ENCODE measurements at places on chromosomes 4 and X.

DNA sequence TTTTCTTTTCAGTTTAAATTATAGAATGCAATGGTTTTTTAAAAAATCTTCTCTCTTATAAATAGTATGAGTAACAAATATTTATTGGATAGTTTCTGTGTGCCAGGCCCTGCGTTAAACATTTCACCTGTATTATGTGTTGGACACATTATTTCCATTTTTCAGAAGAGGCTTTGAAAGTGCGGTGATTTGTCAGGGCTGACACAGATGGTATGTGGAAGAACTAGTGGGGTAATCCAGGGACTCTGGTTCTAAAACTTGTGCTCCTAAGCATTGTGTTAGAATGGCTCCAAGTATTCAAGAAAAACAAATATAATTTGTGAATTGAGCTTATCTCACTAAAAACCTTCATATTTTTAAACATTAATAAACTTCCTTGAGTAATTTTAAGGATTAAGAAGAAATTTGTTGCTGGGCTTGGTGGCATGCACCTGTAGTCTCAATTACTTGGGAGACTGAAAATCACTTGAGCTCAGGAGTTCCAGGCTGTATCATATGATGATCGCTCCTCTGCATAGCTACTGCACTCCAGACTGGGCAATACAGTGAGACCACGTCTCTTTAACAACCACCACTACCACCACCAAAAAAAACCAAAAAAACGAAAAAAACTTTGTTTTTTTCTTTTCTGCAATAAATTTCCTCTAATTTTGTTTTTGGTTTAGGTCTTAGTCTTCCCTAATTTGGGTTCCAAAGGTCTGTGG is 40.0 kb downstream of the RAPGEF2 start:
- DNase-seq, result no peak

DNA sequence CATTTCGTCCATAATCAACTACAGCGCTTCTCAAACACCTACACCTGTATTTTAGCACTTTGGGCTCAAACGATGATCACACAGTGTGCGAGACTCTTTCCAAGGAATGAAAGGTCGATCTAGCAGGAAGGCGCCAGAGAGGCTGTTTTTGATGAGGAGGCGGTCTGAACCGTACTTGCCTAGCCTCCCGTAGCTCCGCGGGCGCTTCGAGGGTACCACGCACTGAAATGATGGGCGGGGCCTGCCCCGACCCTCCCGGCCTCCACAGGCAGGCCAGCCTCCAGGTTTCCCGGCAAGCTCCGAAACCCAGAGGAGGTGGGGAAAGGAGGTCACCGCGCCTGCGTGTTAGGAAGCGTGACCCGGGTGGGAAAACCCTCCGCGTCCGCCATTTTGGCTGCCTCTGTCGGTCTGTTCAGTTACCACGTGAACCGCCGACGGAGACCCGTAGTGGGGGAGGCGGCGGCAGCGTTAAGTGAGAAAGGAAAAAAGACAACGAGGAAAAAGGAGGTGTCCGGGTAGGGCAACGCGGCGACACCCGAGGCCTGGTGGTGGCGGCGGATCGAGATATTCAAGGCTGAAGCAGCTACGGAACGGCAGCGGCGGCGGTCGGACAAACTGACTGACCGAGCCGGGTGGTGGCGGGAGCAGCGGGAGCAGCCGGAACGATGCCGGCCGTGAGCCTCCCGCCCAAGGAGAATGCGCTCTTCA is at the start of gene NAA15:
NAA15 (plus strand) TSS at position 393 of the 708 bp plus-strand sequence; CDS start at position 666, 273 bp downstream.
- peak; percentile 95 for DNase-seq

DNA sequence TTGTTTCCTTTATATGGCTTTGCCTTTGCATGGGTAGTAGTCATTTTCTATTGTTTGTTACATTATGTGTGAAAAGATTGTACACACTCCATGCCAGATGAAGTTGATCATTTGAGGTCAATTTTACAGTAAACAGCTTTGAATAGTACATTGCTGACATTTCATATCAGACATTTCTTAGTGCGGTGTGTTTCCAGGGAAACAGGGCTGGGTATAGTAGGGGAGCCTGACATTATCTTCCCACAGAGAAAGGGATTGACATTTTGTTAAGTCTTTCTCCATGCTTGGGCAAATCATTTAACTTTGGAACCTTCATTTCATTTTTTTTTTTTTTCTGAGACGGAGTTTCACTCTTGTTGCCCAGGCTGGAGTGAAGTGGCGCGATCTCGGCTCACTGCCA is 5.0 kb downstream of the FUNDC2 start:
- DNase-seq, result no peak

DNA sequence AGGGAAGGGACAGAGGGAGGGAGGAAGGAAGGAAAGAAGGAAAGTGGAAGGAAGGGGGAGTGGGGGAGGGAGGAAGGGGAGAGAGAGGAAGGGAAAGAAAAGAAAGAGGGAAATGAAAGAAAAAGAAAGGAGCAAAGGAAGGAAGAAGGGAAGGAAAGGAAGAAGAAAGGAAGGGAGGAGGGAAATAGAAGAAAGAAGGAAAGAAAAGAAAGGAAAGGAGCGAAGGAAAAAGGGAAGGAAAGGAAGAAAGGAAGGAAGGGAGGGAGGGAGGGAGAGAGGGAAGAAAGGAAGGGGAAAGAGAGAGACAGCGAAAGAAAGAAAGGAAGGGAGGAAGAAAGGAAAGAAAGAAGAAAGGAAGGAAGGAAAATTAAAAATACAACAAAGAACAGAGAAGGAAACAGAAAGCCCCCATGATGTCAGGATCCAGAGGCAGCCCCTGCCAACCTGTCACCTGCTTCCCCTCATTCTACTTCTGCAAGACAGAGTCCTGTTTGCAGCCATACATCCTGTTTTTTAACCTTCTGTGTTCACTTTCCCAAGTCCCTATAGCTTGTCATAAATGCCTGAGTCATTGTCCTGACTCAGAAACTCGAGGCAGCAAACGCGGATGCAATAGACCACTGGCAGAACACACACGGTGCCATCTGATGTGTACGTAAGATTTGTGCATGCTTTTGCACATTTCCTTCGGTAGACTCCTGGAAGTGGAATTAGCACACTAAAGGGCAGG is 77.0 kb upstream of the C4orf50 start:
- DNase-seq, result no peak

DNA sequence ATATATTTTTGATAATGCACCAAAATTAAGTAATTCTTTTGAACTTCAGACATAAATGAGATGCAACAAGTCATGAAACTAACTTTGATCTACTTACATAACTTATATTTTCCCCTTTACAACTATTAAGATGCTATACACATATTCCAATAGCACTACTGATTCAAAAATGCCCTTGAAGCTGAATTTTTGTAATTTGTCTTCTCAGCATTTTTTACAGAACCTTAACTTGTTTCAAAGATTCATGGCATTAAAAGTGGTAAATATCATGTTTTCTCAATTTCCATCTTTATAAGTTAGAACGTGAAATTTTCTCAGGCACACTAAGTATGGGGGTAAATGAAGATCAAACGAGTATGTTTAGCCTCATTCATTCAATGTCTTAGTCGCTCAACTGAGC is 460.0 kb upstream of the FAM241A start:
- no peak for DNase-seq

DNA sequence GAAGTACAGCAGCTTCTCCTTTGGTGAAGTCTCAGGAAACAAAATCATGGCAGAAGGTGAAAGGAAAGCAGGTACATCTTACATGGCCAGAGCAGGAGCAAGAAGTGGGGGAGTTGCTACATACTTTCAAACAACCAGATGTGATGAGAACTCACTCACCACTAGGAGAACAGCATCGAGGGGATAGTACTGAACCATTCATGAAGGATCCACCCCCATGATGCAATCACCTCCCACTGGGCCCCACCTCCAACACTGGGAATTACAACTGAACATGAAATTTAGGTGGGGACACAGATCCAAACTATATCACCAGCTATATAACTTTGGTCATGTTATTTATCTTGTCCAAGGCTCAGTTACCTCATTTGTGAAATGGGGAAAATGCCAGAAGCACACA is 159.4 kb downstream of the OPHN1 start:
- DNase-seq, result no peak

All from Calu3 (cell line).